ENCODE measurements at places on chromosomes 6 and 20. TPM values are rescaled to one million over a fixed set of nuclear protein-coding genes. Genes with fewer than 3 reads are reported as not detected.

MYLK4 gene
- 0.13 TPM for total RNA-seq

BPIFB2 gene
- not detected for total RNA-seq

CCN6 gene
- not detected for total RNA-seq

PRDM13 gene
- total RNA-seq, result 1.3 TPM

APCDD1L gene
- not detected for total RNA-seq

SAMD5 gene
- total RNA-seq, result 0.62 TPM

PKIB gene
- total RNA-seq, result 1.0 TPM

DUSP15 gene
- total RNA-seq, result 0.95 TPM

TBXT gene
- total RNA-seq, result not detected

WFDC12 gene
- total RNA-seq, result not detected

TREM1 gene
- total RNA-seq, result not detected

TUBB2B gene
- total RNA-seq, result 13.2 TPM

MYO6 gene
- 6.8 TPM for total RNA-seq

TGM3 gene
- 0.05 TPM for total RNA-seq

HLA-DRA gene
- not detected for total RNA-seq

TINAG gene
- total RNA-seq, result not detected

SLC17A1 gene
- 0.10 TPM for total RNA-seq

PRSS35 gene
- total RNA-seq, result 0.08 TPM

BPIFA1 gene
- total RNA-seq, result not detected

AARS2 gene
- total RNA-seq, result 6.4 TPM

TM9SF4 gene
- 36.8 TPM for total RNA-seq

REM1 gene
- total RNA-seq, result 0.20 TPM

ANKRD60 gene
- not detected for total RNA-seq

GSTA1 gene
- not detected for total RNA-seq

ADGB gene
- total RNA-seq, result not detected

EPPIN gene
- not detected for total RNA-seq

COL11A2 gene
- total RNA-seq, result 0.90 TPM

SYTL3 gene
- 0.88 TPM for total RNA-seq

SLC22A2 gene
- total RNA-seq, result 0.23 TPM

CDSN gene
- total RNA-seq, result not detected

SLC26A8 gene
- total RNA-seq, result not detected

PSORS1C2 gene
- total RNA-seq, result not detected

LPA gene
- total RNA-seq, result not detected

NDUFAF4 gene
- 50.9 TPM for total RNA-seq

KIFC1 gene
- 44.5 TPM for total RNA-seq

SYNE1 gene
- total RNA-seq, result 41.8 TPM

TCF21 gene
- 0.09 TPM for total RNA-seq

BICRAL gene
- 2.2 TPM for total RNA-seq

PRPH2 gene
- not detected for total RNA-seq

PLTP gene
- 1.3 TPM for total RNA-seq

CALHM6 gene
- not detected for total RNA-seq

SSTR4 gene
- total RNA-seq, result not detected

GUCA1A gene
- not detected for total RNA-seq

SLC22A3 gene
- total RNA-seq, result 37.0 TPM

SLC35B3 gene
- total RNA-seq, result 7.7 TPM

HSPA1B gene
- 260 TPM for total RNA-seq

FAM83C gene
- 0.05 TPM for total RNA-seq

DEFB126 gene
- total RNA-seq, result not detected

ABHD16B gene
- total RNA-seq, result not detected

All from A549 treated with RU486 at 1 μM for 4 hours (cell line).